ENCODE measurements at places on chromosomes 16 and 17. TPM values are rescaled to one million over a fixed set of nuclear protein-coding genes. Genes with fewer than 3 reads are reported as not detected.

- H3K36me3 ChIP-seq: no peaks in the 10 kb centered on the region
- no peaks in the 10 kb centered on the region for H3K27me3 ChIP-seq
- H3K4me3 ChIP-seq: peak overlapping the region; percentile 78
- no peak for DNase-seq
Measured at GRCh38 chr17:48038687-48039086, 1.1 kb upstream of the COPZ2 start.

The TMEM238L gene
- total RNA-seq: not detected

DNA sequence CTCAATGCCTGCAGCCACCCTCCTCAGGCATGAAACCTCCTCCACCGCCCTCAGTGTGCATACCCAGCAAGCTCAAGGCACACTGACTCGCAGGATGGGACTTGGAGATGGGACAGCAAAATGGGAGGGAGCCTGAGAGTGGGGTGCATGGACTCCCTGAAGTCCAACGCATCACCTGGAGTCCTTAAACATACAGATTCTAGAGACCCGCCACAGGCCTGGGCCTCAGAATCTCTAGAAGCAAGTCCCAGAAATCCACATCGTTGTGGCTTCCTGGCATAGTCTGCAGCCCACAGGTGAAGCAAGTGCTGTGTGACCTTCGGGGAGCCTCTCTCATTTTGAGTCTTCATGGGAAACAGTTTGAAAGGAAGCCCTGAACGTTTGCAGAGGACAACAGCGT is 3.6 kb upstream of the TBX21 start:
- H3K27me3 ChIP-seq: no peaks in the 10 kb centered on the region
- peaks cover 6% of the 10 kb centered on the region for H3K36me3 ChIP-seq
- peak; percentile 22 for DNase-seq
- peak overlapping the region; percentile 92 for H3K27ac ChIP-seq

DNA sequence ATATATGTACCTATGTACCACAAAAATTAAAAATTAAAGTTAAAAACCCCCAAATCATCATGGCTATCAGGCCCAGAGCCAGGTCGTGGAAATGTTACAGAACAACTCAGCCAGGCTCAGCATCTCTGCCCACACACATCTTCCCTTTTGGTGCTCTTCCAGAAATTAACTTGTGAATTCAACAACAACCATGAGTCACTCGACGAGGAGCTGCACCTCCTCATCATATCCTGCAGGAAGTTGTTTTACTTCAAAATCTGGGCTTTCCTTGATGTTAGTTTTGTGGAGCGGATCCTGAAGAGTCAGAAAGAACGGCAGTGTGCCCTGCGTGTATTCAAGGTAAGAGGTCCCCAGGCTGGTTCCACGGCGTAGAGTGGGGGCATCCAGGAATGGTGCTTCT is 10.6 kb downstream of the FBXO39 start:
- peaks cover 35% of the 10 kb centered on the region for H3K36me3 ChIP-seq
- no peak for DNase-seq

DNA sequence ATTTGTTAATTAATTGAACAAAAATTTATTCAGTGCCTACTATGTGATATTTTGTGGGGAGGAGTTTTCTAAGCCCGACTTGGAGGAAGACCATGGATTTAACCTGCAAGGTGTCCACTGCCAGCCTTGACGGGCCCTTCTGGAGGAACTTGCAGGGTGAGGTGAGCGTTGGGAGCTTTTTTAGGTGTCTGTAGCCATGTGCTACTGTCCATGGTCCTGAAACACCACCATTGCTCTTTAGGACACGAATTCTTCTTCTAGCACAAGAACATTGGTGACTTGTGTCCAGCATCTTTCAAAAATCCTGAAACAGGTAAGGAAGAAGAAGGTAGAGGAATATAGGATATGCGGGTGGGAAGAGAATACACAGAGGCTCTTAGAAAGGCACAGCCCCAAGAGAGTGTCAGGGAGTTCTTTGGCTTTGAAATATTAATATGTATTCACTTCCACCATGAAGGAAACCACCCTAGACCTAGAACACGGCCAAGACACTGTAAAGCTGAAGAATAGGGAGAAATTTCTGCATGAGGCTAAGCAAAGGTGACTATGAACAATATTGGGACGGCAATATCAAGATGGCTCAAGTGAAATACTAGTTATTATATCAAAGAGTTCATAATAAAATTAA is 27.9 kb upstream of the OR4D1 start:
- H3K36me3 ChIP-seq: no peaks in the 10 kb centered on the region
- peaks cover 12% of the 10 kb centered on the region for H3K27me3 ChIP-seq
- no peak overlapping the region for H3K4me3 ChIP-seq
- H3K4me1 ChIP-seq: no peaks in the 10 kb centered on the region

- DNase-seq: no peak
- peaks cover 44% of the 10 kb centered on the region for H3K36me3 ChIP-seq
- H3K27ac ChIP-seq: no peak overlapping the region
- peaks cover 54% of the 10 kb centered on the region for H3K27me3 ChIP-seq
Measured at GRCh38 chr16:75293772-75294171, 42.3 kb upstream of the BCAR1 start.

DNA sequence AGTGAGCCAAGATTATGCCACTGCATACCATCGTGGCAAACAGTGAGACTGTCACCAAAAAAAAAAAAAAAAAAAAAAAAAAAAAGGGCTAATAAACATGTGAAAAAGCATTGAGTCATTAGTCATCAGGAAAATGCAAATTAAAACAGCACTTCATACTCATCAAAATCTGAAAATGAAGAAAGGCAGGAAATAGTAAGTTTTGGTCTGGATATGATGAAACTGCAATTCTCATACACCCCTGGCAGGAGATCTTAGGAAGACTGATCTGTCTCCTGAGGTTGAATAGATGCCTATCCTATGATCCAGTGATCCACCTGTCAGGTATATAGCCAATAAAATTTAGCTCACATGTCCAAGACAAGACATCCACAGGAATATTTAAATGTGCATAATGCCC is 212.7 kb downstream of the CPPED1 start:
- no peak for DNase-seq
- H3K36me3 ChIP-seq: no peaks in the 10 kb centered on the region
- H3K4me1 ChIP-seq: no peaks in the 10 kb centered on the region
- H3K4me3 ChIP-seq: no peak overlapping the region
- H3K27me3 ChIP-seq: peaks cover 28% of the 10 kb centered on the region

DNA sequence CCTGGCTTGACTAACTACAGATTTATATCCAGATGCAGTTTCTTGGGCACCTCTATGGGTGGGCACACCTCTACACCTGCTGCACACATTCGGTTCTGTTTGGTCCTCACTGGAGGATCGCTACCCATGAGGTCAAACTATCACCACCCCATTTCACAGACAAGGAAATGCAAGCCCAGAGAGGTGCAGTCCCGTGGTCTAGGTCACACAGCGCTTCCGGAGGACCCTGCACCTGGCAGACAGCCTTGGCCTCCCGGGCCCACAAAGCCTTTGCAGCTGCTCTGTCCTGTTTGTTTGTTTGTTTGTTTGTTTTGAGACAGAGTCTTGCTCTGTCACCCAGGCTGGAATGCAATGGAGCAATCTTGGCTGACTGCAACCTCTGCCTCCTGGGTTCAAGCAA is 39.3 kb upstream of the JPH3 start:
- H3K4me1 ChIP-seq: no peaks in the 10 kb centered on the region
- no peak overlapping the region for H3K27ac ChIP-seq
- no peaks in the 10 kb centered on the region for H3K36me3 ChIP-seq
- peaks cover 15% of the 10 kb centered on the region for H3K27me3 ChIP-seq

- H3K4me3 ChIP-seq: no peak overlapping the region
- H3K27ac ChIP-seq: no peak overlapping the region
- no peaks in the 10 kb centered on the region for H3K4me1 ChIP-seq
- no peaks in the 10 kb centered on the region for H3K36me3 ChIP-seq
Measured at GRCh38 chr17:29483503-29483902, 83.3 kb downstream of the ABHD15 start.

The MIEF2 gene
- 8.1 TPM for total RNA-seq

DNA sequence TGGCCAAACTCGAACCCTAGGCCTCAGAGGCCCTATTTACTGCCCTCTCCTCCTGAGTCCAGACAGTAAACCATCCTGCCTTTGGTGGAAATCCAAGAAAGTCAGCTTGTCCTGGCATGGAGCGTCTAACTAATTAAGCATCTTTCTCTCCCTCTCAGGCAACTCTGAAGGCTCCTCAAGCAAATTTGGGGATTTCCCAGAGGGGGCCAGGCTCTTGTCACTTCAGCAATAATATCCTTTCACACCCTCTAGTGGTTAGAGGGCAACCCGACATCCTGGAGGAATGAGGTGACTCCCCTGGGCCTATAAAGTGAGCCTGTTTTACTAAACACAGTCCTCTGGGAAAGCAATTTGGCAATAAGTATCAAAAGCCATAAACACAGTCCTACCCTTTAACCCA is 60.4 kb downstream of the NOG start:
- no peak overlapping the region for H3K4me3 ChIP-seq
- peaks cover 34% of the 10 kb centered on the region for H3K27me3 ChIP-seq
- H3K4me1 ChIP-seq: peaks cover 3% of the 10 kb centered on the region
- H3K36me3 ChIP-seq: no peaks in the 10 kb centered on the region
- no peak overlapping the region for H3K27ac ChIP-seq

DNA sequence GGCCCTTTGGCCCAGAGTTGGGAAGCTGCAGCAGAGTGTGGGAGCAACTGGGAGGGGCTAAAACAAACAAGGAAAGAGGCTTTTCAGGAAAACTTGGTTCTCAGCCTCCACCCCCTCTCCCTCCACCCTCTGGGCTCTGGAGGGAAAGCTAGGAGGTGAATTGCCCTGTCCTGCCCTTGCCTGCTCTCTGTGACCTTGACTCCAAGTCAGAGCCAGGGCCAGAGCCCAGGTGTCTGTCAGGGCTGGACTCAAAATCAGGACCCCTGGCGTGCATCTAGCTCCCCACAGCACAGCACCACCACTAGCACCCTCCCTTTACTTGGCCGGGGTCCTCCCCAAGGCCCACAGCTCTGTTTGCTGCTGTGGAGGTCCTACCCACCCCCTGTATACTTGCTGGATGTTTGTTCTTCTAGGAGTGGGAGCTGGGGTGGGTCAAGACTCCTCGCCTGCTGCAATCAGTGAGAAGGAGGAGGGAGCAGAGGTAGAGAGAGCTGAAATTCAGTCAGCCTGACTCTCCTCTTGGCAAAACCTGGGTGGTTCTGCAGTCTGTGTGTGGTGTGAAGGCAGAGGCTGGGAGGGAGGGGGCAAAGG is 2.8 kb upstream of the NR1D1 start:
- no peaks in the 10 kb centered on the region for H3K27me3 ChIP-seq
- H3K27ac ChIP-seq: no peak overlapping the region
- DNase-seq: no peak
- H3K4me3 ChIP-seq: no peak overlapping the region
- H3K36me3 ChIP-seq: no peaks in the 10 kb centered on the region

DNA sequence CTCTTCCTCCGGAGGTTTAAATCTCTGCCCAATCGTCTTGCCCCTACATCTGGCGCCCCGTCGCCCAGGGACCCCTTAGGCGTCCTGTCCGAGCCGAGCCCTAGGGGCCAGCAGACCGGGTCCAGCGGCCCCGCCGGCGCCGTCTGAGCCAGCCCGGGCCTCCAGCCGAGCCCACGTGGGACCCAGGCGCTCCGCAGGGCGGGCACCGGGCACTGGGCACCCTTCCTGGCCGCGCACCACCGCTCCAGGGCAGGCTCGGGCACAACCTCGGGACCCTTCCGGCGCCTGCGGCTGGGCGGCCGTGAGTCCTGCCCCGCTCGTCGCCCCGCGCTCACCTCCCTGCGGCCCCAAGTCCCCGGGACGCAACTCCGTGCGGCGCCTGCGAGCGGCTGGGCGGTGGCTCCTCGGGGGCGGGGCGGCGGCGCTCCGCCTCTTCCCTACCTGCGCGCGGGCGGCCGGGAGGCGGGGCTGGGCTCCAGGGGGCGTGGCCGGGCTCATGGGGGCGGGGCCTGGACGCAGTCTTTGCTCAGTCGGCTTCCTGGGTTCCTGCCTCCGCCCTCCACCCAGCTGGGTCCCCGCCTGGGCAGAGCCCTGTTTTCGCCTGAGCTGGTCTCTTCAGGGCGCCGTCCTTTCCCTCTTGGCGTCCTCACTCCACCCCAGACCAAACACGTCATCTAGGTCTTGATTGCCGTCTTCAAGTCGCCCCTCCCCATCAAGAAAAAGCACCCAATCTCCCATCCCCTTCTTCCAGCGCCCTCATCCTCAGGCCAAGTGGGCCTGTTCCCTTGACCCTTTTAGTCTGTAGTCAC is at the start of gene RHBDF2:
Gene RHBDF2 (minus strand): TSS at position 406 of the 809 bp plus-strand sequence. CDS start 19,899 bp downstream, outside the sequence.
- peak within 1 kb of the TSS; percentile 100 for H3K27ac ChIP-seq
- H3K36me3 ChIP-seq: no peaks in the 10 kb centered on the region
- DNase-seq: peak; percentile 96
- peak within 1 kb of the TSS; percentile 93 for H3K4me3 ChIP-seq
- peaks cover 53% of the 10 kb centered on the region for H3K4me1 ChIP-seq

The CIAPIN1 gene
- total RNA-seq: 54.0 TPM

DNA sequence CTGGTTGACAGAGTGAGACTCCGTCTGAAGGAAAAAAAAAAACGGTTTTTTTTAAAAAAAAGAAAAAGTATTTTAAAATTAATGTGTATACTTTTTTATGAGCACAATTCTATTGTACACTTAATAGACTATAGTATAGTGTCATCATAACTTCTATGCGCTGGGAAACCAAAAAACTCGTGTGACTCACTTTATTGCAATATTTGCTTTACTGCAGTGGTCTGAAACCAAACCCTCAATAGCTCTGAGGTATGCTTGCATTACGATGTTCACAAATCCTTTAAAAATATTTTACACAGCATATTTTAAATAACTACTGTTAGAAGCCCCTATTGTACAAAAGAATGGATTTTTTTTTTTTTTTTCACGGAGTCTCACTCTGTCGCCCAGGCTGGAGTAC is 12.4 kb upstream of the MAP2K6 start:
- H3K4me3 ChIP-seq: no peak overlapping the region
- no peaks in the 10 kb centered on the region for H3K27me3 ChIP-seq
- no peak overlapping the region for H3K27ac ChIP-seq
- DNase-seq: no peak
- no peaks in the 10 kb centered on the region for H3K36me3 ChIP-seq
- H3K4me1 ChIP-seq: peaks cover 3% of the 10 kb centered on the region

- H3K4me3 ChIP-seq: no peak overlapping the region
- DNase-seq: no peak
- no peak overlapping the region for H3K27ac ChIP-seq
- no peaks in the 10 kb centered on the region for H3K36me3 ChIP-seq
Measured at GRCh38 chr17:34161690-34162089, 93.4 kb upstream of the CCL2 start.

Measured in natural killer cell treated with Interleukin-12 subunit alpha and Interleukin-12 subunit beta and Interleukin-15 and Interleukin-18, amount 100 ng/mL, for 72 hours (primary cell).